ENCODE measurements at places on chromosomes 16 and 17. TPM values are rescaled to one million over a fixed set of nuclear protein-coding genes. Genes with fewer than 3 reads are reported as not detected.

Gene PTRH2
- 51.6 TPM for total RNA-seq

Gene BAIAP2
- not detected for total RNA-seq

Gene OTOP2
- not detected for total RNA-seq

Gene CLEC18A
- total RNA-seq = 3.4 TPM

Gene AOC3
- total RNA-seq = 0.47 TPM

Gene APOBR
- total RNA-seq = 0.41 TPM

Gene HSBP1
- total RNA-seq = 126 TPM

Gene CCR7
- not detected for total RNA-seq

Gene HES7
- total RNA-seq = 0.37 TPM

Gene CLEC19A
- not detected for total RNA-seq

Gene SLC4A1
- total RNA-seq = 0.19 TPM

- DNase-seq = no peak
Observed at GRCh38 chr16:26475596-26475995, 591.1 kb upstream of the C16orf82 start.

DNA sequence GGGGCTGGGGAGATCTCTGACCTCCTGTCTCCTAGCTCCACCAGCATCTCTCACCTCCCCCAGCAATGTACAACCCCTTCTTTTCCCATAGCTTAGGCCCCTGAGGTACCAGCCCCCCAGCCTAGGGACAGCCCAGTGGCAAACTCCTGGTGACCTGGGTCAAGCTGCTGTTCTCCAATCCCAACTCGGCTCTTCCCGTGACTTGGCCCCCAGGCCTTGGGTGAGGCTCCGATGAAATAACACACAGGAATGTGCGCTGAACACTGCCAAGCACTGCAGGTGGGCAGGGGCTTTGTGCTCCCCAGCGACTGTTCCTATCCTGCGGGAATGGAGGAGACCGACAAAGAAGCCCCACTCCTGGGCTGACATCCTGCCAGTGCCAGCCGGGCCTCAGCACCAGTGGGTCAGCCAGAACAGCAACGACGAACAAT, 63.7 kb upstream of the AMZ2 start:
- no peak for DNase-seq

GRCh38 chr16:80735846-80736245, 68.6 kb downstream of the CDYL2 start:
- no peak for DNase-seq

- no peak for DNase-seq
Observed at GRCh38 chr16:48955837-48956236, 325.8 kb downstream of the CBLN1 start.

- no peak for DNase-seq
Observed at GRCh38 chr17:45993962-45994627, 5.0 kb upstream of the STH start.

DNA sequence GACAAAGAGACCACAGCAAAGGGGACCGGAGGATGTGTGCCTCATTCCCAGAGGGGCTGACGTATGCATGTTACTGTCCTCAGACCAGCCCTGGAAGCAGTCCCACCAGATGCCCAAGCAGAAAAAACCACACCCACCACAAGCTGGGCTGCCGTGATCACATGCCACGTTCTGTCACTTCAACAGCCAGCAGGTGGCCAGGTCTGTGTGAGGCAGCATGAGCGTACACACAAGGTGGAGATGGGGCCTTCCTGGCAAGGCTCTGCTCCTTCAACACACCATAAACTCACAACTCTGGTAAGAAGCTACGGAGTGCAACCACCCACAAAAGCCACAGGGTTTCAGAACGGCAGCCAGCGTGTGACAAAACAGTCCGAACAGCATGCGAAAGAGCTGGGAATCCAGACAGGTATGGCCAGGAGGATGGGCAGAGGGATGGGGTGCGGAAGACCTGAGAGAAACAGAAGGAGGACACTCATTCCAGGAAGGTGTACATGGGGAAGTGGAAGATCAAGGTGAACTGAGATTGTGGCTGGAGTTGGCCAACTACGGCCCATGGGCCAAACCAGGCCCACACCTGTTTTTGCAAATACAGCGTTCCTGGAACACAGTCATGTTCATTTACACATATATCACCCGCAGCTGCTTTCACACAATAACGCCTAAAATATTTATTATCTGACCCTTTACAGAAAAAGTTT, 27.9 kb downstream of the MBTPS1 start:
- peak; percentile 71 for DNase-seq

GRCh38 chr17:48427598-48427997, 2.4 kb downstream of the SKAP1 start:
- no peak for DNase-seq

DNA sequence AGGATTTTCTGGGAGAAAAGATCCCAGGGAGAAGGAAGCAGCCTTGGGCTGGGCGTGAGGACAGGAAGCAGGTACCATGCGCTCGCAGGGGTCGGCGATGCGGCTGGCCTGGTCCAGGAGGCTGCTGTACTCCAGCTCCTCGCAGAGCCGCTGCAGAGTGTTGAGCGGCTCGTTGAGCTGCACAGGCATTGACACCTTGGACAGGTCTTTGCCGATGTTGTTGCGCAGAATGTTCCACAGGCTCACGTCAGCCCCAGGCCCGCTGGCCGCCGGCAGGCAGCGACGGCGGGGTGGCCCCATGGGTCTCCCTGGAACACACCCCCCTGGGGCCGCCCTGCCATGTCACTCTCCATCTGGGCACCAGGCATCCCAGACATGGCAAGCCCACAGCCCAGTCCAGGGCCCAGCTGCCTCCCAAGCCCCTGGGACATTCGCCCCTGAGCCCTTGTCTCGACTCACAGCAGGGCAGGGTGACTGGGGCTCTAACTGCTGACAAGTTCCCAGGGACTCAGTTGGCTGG, 8.0 kb downstream of the OSBPL7 start:
- no peak for DNase-seq

DNA sequence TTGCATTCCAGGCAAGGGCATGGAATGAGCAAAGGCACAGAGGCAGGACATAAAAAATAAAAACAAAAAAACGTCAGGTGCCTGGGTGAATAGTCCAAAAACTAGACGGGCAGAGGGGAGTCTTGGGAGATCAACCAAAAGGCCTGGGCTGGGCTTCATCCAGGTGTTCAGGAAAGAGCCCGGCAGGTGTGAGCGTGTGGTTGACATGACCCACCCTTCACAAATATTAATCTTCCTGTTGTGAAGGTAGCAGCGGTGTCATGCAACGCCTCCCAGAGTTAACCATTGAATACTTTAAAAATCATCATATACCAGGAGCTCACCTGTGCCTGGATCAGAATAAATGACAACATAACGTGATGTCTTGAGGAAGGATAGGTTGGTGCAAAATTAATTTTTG, 90.6 kb downstream of the USP22 start:
- DNase-seq = no peak

DNA sequence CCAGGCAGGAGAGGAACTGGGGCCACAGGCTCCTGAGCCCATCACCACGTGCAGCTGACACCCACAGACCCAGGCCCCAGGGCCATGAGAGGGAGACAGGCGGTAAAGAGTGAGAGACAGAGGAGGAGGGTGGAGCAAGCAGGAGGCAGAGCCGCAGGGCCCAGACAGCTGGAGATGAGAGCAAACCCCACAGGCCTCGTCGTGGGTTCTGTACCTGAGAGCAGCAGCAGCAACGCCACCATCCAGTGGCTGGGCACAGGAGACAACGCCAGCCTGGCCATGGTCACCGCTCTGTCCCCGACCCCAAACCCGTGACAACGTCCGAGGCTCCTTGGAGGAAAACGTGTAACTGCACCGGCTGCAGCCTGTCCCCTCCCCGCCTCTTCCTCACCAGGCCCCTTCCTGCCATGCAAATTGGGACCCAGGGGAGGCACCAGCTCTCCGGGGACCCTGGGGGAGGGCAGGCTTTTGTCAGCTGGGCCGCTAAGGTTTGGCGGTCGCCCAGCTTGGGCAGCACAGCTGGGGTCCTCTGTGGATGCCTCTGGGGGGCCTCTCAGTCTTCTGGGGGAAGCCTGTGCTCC, at the start of gene CD79B:
Gene CD79B, minus strand, starts transcription at position 351 of the 581 bp plus-strand sequence. Its CDS starts 70 bp downstream, at position 281.
- DNase-seq = peak; percentile 97

DNA sequence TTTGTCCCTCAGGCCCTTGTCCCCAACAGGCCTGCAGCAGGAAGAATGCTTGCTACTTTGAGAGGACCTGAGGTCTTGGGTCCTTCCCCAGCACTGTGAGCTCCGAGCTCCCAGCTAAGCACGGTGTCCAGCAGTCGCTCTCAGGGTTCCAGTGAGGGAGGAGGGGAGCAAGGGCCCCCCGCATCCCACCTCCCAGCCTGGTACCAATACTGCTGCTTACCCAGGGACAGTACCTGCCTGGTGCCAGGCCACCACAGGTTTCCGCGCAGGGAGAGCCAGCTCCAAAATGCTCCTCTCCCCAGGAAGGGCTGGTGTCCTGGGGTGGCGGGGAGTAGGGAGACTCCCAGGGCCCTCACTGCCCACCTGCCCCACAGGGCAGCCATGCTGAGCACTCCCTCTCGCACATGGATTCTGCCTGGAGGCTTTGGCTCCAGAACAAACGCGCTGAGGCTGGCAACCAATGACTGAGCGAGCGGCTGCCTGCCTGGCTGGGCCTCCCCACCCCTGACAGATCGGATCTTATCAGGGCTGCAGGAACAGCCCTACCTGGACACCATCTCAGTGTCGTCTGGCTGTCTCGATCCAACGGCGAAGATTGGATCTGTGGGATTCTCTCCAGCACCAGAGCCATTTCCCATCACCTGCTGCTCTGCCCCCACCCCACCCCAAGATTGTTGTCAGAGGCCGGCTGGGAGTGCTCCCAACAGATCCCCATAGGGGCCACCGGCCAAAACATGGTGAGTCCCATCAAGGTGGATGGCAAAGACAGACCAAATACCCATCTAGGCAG, 2.4 kb downstream of the DOK4 start:
- no peak for DNase-seq

DNA sequence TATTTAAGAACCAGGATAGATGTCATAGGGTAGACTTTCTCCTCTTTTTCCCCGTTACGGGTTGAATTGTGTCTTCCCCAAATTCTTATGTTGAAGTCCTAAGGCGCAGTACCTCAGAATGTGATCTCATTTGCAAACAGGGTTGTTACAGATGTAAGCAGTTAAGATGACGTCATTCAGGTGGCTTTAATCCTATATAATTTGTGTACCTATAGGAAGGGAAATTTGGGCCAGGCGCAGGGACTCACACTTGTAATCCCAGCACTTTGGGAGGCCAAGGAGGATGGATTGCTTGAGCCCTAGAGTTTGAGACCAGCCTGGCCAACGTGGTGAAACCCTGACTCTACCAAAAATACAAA, 99.5 kb upstream of the DHX40 start:
- no peak for DNase-seq

GRCh38 chr17:51087072-51087757, 33.5 kb downstream of the SPAG9 start:
- DNase-seq = no peak

GRCh38 chr17:4272213-4272971, 8.6 kb upstream of the ANKFY1 start:
- no peak for DNase-seq

GRCh38 chr17:4313221-4314114, 49.7 kb upstream of the ANKFY1 start:
- DNase-seq = no peak

DNA sequence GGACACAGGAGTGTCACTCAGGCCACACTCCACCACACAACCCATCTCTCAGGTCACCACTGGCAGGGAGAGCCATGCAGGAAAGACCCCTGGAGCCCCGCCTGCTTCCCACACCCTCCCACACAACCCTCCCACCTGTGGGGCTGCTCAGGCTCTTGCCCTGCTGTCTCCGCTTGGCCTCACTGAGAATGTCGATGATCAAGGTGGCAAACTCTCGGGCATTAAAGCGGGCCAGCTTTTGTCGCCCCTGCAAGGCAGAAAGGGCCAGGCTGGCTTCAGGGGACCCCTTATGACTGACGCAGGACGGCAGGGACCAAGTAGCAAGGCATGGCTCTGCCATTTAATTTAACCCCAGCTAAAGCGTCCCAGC, 8.5 kb downstream of the TP53I13 start:
- DNase-seq = no peak

DNA sequence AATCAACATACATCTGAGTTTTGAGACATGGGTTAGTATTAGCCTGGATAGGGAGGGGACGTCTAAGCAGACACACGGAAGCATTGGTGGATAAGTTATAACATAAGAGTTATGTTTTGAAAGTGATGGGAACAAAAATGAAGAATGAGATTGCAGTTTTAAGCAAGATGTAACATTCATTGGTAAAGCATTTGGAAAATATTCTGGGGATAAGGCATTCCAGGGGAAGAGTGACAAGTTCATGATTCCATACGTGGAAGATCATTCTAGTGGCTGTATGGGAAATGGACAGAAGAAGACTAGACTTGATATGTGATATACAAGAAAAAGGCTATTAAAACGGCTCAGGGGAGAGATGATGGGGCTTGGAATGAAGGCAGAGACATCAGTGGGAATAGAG, 632.9 kb downstream of the CDH8 start:
- no peak for DNase-seq

DNA sequence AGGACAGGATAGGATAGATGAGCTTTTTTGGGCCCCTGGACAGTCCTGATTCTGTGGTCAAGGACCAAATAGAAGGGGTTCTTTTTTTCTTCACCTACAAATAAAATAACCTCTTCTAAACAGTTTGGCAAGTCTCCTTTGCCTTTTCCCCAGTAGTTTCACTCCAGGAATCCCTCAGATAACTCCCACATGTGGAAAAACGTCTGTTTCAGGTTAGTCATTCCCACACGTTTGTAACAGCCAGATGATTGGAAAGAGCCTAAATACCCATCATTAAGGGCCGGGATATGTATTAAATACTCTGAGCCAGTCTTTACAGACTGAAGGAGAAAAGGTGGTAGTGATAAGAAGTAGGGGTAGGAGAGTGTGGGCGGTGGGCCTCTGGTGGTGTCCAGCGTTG, 58.3 kb downstream of the PLD6 start:
- no peak for DNase-seq

DNA sequence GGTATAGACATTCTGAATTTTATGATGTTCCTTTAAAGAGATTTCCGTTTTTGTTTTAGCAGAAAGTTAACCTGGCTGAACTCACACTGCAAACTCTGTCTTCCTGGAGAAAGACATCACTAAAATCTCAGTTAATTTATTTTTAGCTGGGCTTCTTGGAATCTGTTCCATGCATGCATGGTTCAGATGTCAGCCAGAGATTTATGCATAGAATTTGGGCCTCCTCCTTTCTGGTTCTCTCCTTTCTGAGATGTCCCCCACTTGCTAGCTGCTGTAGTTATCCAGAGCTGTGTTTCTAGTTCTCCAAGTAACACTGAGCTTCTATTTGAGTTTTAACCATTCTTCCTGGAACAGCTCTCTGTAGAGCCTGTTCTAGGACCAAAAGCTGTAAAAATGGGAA, 77.3 kb upstream of the TANC2 start:
- no peak for DNase-seq

- no peak for DNase-seq
Observed at GRCh38 chr16:835373-835772, 34.8 kb upstream of the GNG13 start.

DNA sequence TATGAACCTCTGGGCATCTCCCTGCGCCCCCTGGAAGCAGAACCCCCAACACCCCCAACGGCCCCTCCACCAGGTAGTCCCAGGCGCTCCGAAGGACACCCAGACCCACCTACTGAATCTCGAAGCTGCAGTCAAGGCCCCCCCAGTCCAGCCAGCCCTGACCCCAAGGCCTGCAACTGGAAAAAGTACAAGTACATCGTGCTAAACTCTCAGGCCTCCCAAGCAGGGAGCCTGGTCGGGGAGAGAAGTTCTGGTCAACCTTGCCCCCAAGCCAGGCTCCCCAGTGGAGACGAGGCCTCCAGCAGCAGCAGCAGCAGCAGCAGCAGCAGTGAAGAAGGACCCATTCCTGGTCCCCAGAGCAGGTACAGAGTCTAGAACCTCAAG, 1.5 kb downstream of the BCL6B start:
- no peak for DNase-seq

Measured in Karpas-422 (cell line).